Umbilical cord (tissue), 2 donors: ENCODE measurements at places on chromosomes 11 and 22.
A peak's percentile ranks its signal among the peaks of the same experiment; 100 is the strongest.

- no peak for DNase-seq
Observed at GRCh38 chr11:7524462-7525235, 10.8 kb downstream of the PPFIBP2 start.

GRCh38 chr11:97732011-97732632 lies 1288.6 kb upstream of the CNTN5 start:
- no peak for DNase-seq

- DNase-seq, result no peak
Observed at GRCh38 chr11:31421820-31422219, 52.2 kb downstream of the DNAJC24 start.

- DNase-seq, result no peak
Observed at GRCh38 chr22:28247136-28247535, 328.1 kb upstream of the PITPNB start.

DNA sequence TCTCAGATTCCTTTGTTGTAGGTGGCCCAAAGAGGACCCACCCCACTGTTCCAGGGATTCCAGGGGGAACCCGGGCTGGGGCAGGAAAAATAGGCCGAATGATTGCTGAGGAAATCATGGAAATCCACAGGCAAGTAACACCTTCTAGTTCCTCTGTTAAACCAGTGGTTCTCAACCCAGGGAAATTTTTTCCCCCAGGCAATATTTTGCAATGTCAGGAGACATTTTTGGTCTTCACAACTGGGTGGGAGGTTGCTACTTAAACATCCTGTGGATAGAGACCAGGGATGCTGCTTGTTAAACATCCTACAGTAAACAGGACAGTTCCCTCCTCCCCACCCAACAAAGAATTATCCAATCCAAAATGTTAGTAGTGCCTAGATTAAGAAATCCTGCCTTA lies 84.7 kb downstream of the BTBD10 start:
- no peak for DNase-seq

DNA sequence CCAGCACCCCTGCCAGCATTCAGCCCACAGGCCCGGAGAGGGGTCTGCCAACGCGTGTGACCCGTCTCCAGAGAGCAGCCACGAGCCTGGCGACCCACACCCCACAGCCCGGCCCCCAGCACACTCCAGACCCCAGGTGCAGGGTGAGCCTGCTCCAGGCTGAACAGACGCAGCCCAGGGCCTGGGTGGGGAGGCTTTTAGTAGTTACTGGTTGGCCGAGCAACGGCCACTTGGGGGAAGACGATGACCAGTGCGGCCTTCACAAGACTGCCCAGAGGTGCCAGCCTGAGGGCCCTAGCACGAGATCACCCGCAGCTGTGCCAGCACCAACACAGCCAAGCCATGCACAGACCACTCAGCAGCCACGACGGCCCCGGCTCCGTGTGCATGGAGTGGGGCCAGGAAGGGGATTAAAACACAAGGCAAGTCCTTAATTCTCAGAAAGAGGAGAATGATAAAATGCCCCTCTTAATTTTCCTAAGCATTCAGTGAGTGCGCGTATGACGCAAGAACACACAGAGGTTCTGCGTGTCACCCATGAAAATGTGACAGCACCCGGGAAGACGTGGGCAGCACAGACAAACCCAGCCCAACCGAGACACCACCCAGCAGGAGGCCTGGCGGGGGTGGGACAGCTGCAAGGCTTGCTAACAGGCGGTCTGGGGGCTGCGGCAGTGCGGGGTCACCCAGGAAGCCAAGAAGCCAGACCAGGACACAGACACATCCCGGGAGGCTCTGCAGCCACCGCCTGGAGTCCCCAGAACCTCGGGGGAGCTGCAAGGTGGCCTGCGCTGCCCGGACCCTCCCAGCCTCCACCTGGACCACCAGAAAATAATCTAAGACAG lies 47.6 kb downstream of the BRD1 start:
- no peak for DNase-seq

GRCh38 chr11:14190992-14191778 lies 167.8 kb downstream of the RRAS2 start:
- peak; percentile 66 for DNase-seq
